Stimulated activated CD4-positive, alpha-beta T cell treated with anti-CD3 and anti-CD28 coated beads, Interleukin-1b, Interleukin-23, amount 100 ng/mL, for 4 hours (primary cell): ENCODE measurements at places on chromosomes 2 and 18.

DNA sequence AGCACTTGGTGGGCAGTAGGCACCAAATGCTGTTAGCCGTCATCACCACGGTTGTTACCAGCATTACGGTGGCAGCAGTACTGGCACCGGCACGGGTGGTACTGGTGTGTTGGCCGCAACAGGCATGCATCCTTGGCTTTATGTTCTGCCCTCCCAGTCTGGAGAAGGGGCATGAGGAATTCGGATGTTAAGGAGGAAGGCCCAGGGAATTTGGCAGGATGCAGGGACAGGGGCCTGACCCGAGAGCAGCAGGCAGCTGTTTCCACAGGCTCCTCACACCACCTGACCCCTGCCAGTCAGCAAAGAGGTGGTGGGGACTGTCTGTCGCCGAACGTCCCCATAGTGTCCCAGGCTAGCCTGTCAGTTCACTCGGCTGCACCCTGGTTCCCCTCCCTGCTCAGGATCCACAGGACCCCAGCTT is 79.0 kb downstream of the EDAR start:
- DNase-seq, result no peak

- no peak for DNase-seq
Observed at GRCh38 chr2:200411831-200412230, 98.0 kb downstream of the KCTD18 start.

- DNase-seq, result no peak
Observed at GRCh38 chr2:156908825-156909224, 348.7 kb upstream of the GALNT5 start.

- DNase-seq, result no peak
Observed at GRCh38 chr2:158729873-158730620, 65.1 kb upstream of the DAPL1 start.

DNA sequence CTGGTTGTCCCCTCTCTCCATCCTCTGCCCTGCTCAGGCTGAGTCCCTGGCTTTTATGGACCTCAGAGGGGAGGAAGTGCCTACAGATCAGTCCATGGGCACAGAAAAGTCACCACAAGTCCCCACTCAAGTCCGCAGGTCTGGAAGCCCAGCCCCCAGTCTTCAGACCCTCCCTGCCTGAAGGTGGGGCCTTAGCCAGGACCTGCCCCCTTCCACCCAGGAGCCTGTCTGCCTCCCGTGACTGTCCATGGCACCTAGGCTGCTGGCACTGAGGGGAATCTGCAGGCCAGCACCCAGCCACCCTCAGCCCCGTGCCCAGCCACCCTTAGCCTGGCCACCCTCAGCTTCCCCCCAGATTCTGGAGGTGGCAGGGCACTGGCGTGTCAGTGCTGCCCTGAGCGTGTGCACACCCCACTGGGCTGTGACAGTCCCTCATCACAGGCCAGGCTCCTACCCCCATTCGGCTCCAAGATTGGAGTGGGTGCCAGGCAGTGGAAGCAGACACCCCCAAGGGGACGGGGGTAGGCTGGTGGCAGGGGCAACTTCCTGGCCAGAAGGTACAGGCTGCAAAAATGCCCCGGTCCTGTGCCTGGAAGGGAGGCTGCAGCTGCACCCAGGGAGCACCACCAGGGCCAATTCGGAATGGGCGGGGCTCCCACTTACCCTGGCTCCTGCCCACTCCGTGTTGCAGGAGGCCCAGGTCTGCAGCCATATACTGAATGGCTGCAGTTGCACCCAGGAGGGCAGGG is 154.7 kb upstream of the RMP24 start:
- DNase-seq, result no peak

GRCh38 chr2:163157891-163158496 is 319.4 kb upstream of the KCNH7 start:
- DNase-seq, result no peak

GRCh38 chr2:165074884-165075283 is 119.6 kb upstream of the SLC38A11 start:
- DNase-seq, result no peak

- no peak for DNase-seq
Observed at GRCh38 chr2:118846442-118846952, 951 bp downstream of the EN1 start.

- DNase-seq, result no peak
Observed at GRCh38 chr2:1709335-1709605, 35.0 kb downstream of the PXDN start.
